ENCODE measurements at places on chromosomes 5 and 9.

- no peak for DNase-seq
Measured at GRCh38 chr5:106267256-106267655, 1403.5 kb downstream of the EFNA5 start.

GRCh38 chr9:113719919-113720318 lies 156.2 kb upstream of the ZNF618 start:
- no peak for DNase-seq

DNA sequence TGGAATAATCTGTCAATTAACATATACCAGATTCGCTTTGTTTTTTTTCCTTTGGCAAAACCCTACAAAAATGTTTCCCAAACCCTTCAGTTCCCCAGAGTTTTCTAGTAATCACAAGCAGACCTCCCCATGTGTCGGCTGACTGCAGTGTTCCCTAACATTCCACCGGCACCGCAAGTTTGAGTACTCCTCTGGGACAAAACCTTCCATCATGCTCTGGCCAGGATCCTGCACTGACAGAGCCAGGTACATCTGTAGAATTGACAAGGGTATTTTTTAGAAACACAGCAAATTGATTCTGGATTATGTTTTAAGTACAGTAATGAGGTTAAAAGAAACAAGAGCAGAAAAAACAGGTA lies 174.7 kb downstream of the GAS1 start:
- DNase-seq = no peak

- DNase-seq = no peak
Measured at GRCh38 chr9:27427272-27427643, 96.8 kb upstream of the IFNK start.

DNA sequence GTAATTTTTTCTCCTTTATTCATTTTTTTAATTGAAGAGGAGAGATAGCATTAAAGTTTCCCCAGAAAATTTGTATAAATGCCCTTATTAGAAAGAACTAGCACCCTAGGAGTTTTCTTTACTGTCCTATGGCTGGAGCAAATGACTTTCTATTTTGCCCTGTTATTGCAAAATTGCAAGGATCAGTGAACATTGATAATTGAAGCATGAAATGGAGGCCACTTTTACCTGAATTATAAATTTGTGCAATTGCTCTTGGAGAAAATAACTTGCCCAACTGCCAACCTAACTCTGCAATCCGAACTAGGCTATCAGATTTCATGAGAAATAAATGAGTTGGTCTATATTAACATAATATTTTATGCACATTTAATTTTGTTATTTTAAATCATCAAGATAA lies 111.9 kb downstream of the MTRR start:
- no peak for DNase-seq

- no peak for DNase-seq
Measured at GRCh38 chr5:14202462-14202861, 59.3 kb downstream of the TRIO start.

GRCh38 chr9:133453651-133454050 lies 6.1 kb upstream of the CACFD1 start:
- no peak for DNase-seq

DNA sequence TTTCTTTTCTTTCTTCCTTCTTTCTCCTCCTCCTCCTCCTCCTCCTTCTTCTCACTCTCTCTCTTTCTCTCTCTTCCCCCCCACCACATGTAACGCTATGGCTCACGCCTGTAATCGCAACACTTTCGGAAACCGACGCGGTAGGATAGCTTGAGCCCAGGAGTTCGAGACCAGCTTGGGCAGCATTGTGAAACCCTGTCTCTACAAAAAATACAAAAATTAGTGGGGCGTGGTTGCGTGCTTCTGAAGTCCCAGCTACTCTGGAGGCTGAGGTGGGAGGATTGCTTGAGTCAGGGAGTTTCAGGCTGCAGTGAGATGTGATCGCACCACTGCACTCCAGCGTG lies 736 bp upstream of the GLDC start:
- DNase-seq = peak; percentile 20

- no peak for DNase-seq
Measured at GRCh38 chr9:127405344-127406125, 8.6 kb downstream of the SLC2A8 start.

GRCh38 chr5:56419667-56420066 lies 186.5 kb upstream of the ANKRD55 start:
- DNase-seq = no peak
